ENCODE measurements at places on chromosomes 16 and 17.

DNA sequence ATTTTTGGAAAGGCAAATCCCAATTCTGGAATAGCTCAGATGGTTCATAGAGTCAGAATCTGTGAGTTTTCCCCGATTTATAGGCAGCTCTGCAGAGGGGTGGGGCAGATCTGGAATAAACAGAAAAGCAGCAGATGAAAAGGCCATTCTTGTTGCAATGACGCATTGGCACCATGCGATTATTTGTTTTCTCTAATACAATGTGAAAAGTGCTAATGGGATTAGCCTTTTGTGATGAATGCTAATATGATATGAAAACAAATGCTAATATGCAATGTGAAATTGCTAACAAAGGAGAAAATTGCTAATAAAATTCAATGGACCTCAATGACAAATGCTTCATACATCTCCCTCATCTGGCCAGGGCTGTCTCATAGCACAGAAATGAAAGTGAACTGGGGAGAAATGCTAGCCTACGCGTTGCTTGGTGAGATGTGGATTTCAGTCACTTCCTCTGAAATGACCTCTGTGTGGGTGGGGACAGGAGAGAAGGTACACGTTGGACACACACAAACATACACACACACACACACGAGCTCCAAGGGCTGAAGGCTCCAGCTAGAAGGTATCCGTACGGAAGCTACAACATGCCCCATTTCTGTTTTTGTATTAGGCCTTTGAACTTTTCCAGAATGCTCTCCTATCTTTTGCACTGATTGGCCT, 394.5 kb downstream of the XYLT1 start:
- no peak for DNase-seq

GRCh38 chr17:13879961-13880466, 189.3 kb upstream of the COX10 start:
- DNase-seq = no peak

DNA sequence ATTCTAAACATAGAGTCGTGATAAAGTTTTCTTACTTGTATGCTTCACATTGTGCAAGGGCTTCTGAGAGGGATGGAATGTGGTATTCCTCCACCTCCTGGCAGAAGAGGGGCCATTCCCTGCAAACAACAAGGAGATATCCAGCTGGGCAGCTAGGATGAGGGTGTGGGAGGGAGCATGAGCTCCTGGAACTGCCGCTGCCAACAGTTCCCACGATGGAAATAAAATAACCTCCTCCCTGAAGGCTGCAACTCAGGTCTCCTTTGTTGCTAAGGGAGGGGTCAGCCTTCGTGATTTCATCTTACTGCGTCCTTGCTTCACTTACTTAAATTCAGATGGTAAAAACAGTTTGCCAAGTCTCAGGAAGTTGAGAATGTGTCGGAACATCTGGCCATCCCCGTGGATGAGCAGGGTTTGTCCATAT, 15.6 kb downstream of the PLEKHG4 start:
- no peak for DNase-seq

- DNase-seq = no peak
Observed at GRCh38 chr16:8614435-8615029, 7.0 kb upstream of the METTL22 start.

DNA sequence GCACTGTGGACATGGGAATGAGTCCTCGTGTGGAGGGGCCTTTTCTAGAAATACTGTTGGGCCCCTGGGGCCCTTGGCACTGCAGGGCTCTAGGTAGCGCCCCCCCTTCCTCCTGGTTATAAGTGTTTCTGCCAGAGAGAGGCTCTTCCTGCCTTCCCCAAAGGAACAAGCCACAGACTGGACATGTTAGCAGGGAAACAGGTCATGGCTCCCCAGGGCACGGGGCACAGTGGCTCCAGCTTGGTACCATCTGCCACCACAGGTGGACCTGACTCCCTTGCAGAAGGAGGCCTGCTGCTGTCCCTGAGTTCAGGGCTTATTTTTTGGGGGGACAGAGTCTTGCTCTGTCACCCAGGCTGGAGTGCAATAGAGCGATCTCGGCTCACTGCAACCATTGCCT, 8.8 kb downstream of the PDK2 start:
- DNase-seq = no peak

GRCh38 chr16:56307534-56307873, 116.2 kb downstream of the GNAO1 start:
- DNase-seq = no peak

- DNase-seq = no peak
Observed at GRCh38 chr17:39026980-39027451, 59.8 kb upstream of the FBXO47 start.

DNA sequence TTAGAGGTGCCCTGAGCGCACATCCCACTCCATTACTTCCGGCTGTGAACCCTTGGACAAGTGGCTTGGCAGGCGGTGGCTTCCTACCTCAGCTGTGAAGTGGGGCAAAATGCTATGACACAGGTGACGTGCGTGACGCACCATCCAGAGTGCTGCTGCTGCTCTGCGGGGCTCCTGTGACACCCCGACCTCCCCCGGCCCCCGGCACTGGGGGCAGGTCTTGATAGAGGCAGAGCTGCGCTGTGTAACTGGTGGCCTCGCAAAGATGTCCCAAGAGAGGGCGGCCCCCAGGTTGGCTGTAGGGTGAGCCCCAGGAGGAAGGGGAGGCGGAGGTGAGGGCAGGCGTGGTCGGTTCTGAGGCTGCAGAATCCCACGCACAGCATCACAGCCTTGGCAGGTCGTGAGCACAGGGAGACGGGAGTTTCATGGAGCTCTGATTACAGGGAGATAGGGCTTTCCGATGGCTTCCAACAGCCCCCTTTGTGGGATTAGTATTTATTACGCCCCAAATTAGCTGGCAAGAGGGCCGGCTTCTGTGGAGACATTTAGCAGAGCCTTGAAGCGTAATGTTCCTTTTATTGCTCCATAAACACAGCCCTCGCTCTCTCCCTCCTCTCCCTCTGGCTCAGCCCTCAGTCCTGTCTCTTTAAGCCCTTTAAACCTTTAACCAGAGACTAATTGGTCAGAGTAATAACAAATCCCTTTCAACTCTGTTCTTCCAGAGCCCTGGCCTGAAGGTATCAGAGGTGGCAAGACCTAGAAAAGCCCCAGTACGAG, 328.1 kb downstream of the C16orf95 start:
- no peak for DNase-seq

DNA sequence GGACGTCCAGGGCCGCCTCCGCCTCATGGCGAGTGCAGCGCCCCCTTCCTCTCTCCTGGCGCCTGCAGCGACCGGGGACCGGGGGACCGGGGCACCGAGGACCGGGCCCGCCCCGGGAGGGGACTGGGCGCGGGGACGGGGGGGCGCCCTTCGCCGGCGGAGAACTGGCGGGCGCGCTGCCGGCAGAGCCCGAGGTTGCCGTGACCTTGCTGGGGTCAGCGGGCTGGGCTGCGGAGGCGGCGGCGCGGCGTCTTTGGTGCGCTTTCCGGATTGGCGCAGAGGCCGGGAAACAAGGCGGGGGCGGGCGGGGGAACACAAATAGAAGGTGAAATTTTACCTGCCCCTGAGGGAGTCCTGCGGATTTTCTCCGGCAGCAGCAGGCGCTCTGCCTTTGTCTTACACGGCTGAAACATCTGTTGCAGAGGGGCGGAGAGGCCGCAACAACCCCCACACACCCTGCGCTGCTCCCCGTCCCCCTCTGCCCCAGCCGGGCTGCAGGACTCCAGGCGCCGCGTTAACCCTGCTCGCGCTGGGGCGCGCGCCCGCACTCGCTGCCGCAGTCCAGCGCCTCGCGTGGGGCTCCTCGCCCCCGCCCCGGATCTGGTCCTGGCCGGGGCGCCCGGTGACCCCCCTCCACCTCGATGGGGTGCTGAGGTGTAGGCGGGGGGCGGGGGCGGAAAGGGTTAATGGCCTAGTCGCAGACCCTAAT, 53.5 kb downstream of the SREBF1 start:
- DNase-seq = peak; percentile 32

GRCh38 chr16:14186795-14187221, 115.7 kb downstream of the MRTFB start:
- DNase-seq = no peak

DNA sequence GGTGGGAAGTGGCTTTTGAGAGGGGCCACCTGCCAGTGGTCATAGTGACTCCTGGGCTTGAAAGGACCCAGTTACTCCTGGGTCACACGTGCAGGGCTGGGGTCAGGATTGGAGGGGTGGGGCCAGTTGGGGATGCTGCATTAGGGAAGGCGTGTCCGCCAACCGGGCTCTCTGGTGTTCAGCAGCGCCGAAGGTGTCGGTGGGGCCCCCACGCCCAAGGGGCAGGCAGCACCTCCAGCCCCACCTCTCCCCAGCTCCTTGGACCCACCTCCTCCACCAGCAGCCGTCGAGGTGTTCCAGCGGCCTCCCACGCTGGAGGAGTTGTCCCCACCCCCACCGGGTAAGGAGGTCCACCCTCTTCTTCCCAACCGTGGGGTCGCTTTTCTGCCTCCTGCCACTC, 9.5 kb downstream of the ABI3 start:
- no peak for DNase-seq

DNA sequence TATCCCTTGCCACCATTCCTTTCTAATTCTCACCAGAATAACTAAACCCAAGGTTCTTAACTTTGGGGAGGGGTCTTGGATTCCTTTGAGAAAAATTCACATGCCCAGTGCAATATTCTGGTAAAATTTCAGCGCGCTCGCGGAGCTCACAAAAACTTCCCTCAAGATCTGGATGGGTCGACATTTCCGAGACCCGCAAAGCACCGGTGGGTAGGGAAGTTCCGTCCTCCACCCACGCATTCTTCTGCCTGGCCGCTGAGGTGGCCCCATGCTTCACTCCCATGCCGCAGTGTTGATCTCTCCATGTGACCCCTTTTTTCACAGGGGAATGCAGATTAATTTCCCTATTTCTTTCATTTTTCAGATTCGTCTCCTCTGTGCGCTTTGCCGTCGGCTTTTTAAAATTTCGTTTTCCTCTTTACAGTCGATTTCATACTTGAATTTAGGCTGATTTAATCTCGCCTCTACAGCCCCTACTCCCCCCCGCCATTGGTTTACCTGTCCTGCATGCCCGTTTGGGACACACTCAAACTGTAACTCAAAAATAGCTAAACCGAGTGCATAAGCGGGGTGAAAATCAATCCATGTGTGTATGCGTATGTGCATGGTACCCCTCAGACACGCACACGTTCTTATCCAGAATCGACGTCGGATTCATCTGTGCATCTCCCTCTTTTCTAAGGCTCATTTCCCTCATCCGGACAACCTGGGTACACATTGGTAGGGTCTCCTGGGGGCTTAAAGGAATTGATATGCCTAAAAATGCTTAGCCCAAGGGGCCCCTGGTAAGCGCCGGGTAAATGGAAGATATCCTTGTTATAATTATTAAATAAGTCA, 1.4 kb upstream of the SP6 start:
- no peak for DNase-seq

- peak; percentile 11 for DNase-seq
Observed at GRCh38 chr17:65345261-65346005, 208.3 kb downstream of the RGS9 start.

GRCh38 chr17:7836596-7837407, 2.8 kb downstream of the KDM6B start:
- DNase-seq = peak; percentile 44

DNA sequence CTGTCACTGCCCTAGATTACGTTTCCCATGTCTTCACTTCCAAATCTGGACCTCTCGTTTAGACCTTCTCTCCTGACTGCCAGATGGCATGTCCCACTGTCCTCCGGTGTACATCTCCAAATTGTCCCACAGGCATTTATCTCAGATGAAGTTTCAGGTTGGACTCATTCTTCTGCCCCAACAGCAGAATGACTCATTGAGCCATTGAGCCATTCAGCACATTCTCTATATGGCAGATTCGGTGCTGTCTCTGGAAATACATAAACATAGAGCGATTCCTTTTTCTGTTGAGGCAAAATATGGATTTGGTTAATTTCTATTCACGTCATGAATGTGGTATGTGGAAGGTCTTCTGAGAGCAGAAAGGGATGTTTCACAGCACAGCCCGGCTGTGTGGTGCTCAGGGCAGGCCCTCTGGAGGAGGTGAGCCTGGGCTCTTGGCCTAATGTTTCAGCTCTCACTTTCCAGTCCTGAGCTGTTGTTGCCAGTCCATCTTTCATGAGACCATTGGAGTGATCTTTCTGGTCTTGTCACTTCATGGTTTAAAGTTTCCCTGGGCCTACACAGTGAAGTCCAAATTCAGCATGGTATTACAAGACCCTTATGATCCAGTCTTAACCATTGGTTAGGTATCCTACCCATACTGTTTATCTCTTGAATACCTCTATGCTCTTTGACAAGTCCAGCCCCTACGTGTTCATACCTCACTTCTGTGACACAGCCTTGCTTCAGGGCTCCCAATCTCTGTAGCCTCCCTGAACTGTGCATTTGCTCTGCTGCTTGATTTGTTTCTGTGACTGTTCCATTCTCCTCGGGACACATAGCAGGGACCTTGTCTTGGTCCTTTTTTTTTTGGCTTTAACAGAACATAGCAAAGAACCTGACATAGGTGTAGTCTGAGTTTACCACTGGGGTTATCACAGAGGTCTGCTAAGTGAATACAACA, 15.9 kb downstream of the HAPSTR1 start:
- no peak for DNase-seq

GRCh38 chr17:10193632-10194031, 4.8 kb downstream of the GAS7 start:
- DNase-seq = no peak

GRCh38 chr17:19357351-19357750, 5.2 kb downstream of the B9D1 start:
- DNase-seq = no peak

DNA sequence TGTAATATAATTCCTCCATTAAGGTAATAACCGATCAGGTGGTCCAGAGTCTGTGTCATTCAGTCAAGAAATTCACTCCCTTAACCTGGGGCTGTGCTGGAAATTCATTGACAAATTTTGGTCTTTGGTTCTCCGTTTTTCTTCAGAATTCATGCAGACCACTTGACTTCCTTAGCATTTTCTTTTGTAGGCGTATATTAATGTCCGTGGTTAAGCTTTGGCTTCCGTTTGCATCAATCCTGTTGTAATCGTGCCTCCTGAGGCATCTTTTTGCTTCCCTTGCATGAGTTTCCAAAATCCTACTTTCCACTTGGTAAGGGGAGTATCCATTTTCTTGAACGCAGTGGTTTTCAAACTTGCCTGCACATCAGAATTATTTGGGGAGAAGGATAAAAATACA, 9.0 kb downstream of the LRRC37B start:
- DNase-seq = no peak

DNA sequence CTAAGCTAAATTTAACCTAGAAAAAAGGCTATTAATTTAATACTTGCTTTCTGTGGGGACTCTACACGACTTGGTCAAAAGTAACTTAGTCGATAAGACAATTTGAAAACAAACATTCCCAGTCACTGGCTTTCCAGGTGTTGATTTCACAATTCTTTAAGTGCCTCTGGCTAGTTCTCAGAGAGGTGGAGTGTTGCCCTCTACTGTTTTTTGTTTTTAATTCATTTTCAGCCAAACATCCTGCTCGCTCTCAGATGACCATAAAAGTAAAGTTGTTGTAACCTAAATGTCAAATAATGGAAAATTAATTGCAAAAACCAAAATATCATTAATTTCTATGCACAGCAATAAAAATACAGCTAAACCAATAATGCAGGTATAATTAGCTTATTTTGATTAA, 107.1 kb downstream of the MYO1D start:
- no peak for DNase-seq

- peak; percentile 54 for DNase-seq
Observed at GRCh38 chr17:78343543-78344201, 16.2 kb downstream of the SOCS3 start.

- DNase-seq = peak; percentile 68
Observed at GRCh38 chr17:35448214-35448898, at the start of gene SLFN13. Gene SLFN13, minus strand, starts transcription at chr17:35448766. Its CDS starts 3,086 bp downstream, at chr17:35445680.

- DNase-seq = no peak
Observed at GRCh38 chr17:46869296-46869695, 17.9 kb downstream of the WNT9B start.

GRCh38 chr17:44466339-44466738, 36.9 kb downstream of the GPATCH8 start:
- no peak for DNase-seq
